Heart left ventricle (tissue), 16 donors: ENCODE measurements at places on chromosomes 11 and 22. TPM values are rescaled to one million over a fixed set of nuclear protein-coding genes. Genes with fewer than 3 reads are reported as not detected.

OR51E2 gene
- polyA plus RNA-seq: 0.11 TPM

PDHX gene
- polyA plus RNA-seq: 74.0 TPM

TRIM29 gene
- polyA plus RNA-seq: not detected

CCDC116 gene
- 0.19 TPM for polyA plus RNA-seq

C11orf91 gene
- not detected for polyA plus RNA-seq

MRGPRF gene
- 4.9 TPM for polyA plus RNA-seq

TRPC6 gene
- polyA plus RNA-seq: 0.30 TPM

ZNF214 gene
- polyA plus RNA-seq: 0.23 TPM

RFPL1 gene
- polyA plus RNA-seq: not detected

SLC36A4 gene
- polyA plus RNA-seq: 2.6 TPM

C11orf97 gene
- not detected for polyA plus RNA-seq

MIOX gene
- polyA plus RNA-seq: not detected

IL18 gene
- polyA plus RNA-seq: 1.1 TPM

OR52N2 gene
- polyA plus RNA-seq: not detected

DAGLA gene
- 2.2 TPM for polyA plus RNA-seq

MLC1 gene
- polyA plus RNA-seq: 0.03 TPM

MISFA gene
- 11.1 TPM for polyA plus RNA-seq

TBX10 gene
- not detected for polyA plus RNA-seq

CHST1 gene
- polyA plus RNA-seq: 1.5 TPM

PDE3B gene
- 2.7 TPM for polyA plus RNA-seq

FOLR1 gene
- not detected for polyA plus RNA-seq

MUC5B gene
- 0.01 TPM for polyA plus RNA-seq

SLC2A11 gene
- polyA plus RNA-seq: 30.4 TPM

MS4A3 gene
- not detected for polyA plus RNA-seq

TCN1 gene
- not detected for polyA plus RNA-seq

OPCML gene
- 0.04 TPM for polyA plus RNA-seq

FGF4 gene
- polyA plus RNA-seq: not detected

OR5J2 gene
- not detected for polyA plus RNA-seq
